ENCODE measurements at places on chromosomes 12 and 14.
A peak's percentile ranks its signal among the peaks of the same experiment; 100 is the strongest.

DNA sequence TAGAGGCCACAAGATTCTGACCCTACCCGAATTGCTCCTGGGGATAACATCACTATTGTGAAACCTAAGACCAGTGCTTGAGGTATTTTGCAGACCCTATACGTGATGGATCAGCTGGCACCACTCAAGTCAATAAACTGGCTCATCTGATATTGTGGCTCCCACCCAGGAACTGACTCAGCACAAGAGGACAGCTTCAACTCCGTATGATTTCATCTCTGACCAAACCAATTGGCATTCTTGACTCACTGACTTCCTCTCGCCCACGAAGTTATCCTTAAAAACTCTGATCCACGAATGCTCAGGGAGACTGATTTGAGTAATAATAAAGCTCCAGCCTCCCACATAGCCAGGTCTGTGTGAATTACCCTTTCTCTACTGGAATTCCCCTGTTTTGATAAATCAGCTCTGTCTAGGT is 1036.1 kb upstream of the TMEM132C start:
- DNase-seq: no peak

- no peak for DNase-seq
These were observed 112.2 kb downstream of the TBX5 start for GRCh38 chr12:114293571-114294302.

DNA sequence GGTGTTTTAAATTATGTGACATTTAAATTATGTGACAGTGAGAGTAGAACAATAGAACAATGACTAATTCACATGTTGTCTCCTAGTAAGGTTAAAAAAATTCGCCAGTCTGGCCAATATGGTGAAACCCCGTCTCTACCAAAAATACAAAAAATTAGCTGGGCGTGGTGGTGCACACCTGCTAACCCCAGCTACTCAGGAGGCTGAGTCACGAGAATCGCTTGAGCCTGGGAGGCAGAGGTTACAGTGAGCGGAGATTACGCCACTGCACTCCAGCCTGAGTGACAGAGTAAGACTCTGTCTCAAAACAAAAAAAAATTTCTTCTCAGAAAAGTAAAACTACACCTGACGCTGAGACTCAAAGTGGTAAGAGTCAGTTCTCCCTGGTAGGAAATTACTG is 2.7 kb downstream of the CS start:
- DNase-seq: no peak

GRCh38 chr12:16020031-16020430 is 108.9 kb downstream of the DERA start:
- DNase-seq: no peak

GRCh38 chr12:68037616-68038255 is 48.5 kb downstream of the IFNG-AS1 start:
- DNase-seq: no peak

DNA sequence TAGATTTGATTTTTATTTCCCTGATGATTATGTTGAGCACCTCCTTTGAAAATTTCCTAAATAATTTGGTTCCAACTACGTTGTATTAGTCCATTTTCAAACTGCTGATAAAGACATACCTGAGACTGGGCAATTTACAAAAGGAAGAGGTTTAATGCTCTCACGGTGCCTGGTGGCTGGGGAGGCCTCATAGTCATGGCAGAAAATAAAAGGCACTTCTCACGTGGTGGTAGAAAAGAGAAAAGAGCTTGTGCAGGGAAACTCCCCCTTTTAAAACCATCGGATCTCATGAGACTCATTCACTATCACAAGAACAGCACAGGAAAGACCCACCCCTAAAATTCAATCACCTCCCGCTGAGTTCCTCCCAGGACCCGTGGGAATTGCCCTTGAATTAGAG is 372.3 kb downstream of the RPL10L start:
- no peak for DNase-seq

GRCh38 chr12:108511633-108512540 is 3.2 kb upstream of the FICD start:
- peak; percentile 41 for DNase-seq

DNA sequence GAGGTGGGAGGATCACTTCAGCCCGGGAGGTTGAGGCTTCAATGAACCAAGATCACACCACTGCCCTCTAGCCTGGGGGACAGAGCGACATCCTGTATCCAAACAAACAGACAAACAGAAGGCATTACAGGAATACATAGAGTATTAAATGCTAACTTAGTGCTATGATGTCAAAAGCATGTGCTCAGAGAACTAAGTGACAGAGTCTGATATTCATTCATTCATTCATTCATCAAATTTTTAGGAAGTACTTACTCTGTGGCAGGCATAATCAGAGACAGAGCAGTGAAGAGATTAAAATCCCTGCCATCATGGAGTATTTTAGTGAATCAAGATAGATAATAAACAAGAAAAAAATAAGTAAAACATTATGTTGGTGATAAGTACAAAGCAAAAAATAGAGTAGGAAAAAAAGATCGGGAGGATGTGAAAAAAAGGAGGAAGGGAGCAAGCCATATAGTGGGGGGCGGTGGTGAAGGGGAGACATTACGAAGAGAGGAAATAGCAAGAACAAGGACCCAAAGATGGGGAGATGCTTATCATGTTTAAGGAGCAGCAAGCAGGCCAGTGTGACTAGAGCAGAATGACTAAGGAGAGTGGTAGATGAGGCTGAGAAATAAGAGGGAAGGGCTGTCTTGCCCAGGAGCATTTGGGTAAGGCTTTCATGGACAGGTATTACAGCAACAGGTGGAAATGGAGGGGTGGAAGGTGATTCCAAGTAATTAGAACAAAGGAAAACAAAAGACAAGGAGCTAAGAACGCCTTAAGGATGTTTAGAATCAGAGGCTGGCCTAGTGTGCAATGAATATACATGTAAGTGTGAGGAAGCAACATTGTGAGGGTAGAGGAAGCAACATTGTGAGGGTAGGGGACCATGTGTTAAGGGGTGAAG is 2.8 kb downstream of the MAP4K5 start:
- no peak for DNase-seq

DNA sequence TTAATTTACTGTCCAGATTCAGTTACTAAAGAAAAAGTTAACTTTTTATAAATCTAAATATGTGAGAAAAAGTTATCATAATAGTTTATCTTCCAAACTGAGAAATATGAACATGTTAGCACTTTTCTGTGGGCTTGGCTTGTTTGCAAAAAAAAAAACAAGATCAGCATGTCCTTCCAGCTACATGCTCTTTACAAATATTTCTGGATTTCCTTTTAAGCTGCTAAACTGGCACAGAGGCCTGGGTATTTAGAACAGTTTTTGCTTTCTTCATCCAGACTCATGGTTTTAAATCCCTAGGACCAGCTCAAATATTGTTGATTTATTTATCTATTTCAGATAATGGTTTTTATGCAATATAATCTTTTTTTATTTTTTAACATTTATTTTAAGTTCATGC is 1444.5 kb upstream of the FLRT2 start:
- no peak for DNase-seq

DNA sequence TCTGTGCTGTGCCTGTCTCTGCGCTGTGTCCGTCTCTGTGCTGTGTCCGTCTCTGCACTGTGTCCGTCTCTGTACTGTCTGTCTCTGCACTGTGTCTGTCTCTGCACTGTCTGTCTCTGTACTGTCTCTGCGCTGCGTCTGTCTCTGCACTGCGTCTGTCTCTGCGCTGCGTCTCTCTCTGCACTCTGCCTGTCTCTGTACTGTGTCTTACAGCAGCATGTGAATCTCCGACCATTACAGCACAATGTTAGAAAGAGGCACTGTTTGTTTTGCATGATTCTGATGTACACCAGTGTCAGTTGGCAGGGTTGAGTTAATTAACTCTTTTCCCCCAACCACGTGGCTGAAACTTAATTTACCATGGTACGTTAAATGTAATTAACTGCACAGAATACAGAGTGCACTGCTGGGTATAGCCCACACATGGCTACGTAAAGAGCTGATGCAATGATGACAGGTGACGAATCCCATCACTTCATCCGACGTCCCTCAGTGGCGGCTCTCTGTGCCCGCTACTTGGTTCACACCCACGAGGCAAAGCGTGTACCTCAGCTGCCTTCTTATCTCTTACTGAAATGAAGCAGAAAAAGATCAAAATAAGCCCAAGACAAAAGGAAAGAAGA is 127.7 kb upstream of the SFSWAP start:
- no peak for DNase-seq

DNA sequence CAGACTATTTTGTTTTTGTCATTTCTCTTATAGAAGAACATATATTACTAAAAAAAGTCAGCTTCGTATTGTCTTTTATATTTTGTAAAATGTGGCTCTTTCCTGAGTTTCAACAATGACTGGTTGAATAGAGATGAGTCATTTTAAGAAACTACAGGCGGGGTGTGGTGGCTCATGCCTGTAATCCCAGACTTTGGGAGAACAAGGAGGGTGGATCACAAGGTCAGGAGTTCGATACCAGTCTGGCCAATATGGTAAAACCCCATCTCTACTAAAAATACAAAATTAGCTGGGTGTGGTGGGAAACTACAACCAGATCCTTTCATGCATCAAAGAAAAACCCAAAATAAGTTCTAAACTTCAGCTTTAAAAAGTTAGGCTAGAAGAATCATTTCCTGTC is 28.8 kb downstream of the HECTD4 start:
- DNase-seq: no peak

- DNase-seq: no peak
These were observed 310.0 kb upstream of the DCN start for GRCh38 chr12:91492648-91493047.

DNA sequence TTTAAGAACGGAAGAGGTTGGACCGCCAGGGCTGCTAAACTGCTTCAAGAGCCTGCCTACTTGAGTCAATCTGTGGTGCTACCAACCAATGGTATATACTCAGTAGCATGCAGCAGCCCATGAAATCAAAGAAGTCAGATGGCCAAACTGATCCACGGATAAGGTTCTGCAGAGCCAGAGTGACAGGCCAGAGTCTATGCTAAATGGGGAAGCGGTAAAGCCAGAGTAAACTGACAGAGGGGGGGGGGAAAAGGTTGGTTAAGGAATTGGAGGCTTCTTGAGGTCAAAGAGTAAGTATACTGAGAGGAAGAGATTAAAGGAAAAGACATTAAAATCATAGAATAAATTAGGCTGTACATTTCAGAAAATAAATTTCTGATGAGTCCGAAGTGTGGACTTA is 15.4 kb upstream of the SLC6A13 start:
- no peak for DNase-seq

DNA sequence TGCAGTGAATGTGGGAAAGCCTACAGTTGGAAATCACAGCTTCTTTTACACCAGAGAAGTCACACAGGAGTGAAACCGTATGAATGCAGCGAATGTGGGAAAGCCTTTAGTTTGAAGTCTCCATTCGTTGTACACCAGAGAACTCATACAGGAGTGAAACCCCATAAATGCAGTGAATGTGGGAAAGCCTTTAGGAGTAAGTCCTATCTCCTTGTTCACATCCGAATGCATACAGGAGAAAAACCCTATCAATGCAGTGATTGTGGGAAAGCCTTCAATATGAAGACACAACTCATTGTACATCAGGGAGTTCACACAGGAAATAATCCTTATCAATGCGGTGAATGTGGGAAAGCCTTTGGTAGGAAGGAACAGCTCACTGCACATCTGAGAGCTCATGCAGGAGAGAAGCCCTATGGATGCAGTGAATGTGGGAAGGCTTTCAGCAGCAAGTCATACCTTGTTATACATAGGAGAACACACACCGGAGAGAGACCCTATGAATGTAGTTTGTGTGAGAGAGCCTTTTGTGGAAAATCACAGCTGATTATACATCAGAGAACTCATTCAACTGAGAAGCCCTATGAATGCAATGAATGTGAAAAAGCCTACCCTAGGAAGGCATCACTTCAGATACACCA is 24.6 kb downstream of the ZNF26 start:
- no peak for DNase-seq

- DNase-seq: no peak
These were observed 5.9 kb upstream of the RMST start for GRCh38 chr12:97456571-97457188.

GRCh38 chr14:99976021-99976420 is 89.2 kb upstream of the EVL start:
- no peak for DNase-seq

- DNase-seq: no peak
These were observed 34.9 kb downstream of the CACNA2D4 start for GRCh38 chr12:1883513-1883912.

DNA sequence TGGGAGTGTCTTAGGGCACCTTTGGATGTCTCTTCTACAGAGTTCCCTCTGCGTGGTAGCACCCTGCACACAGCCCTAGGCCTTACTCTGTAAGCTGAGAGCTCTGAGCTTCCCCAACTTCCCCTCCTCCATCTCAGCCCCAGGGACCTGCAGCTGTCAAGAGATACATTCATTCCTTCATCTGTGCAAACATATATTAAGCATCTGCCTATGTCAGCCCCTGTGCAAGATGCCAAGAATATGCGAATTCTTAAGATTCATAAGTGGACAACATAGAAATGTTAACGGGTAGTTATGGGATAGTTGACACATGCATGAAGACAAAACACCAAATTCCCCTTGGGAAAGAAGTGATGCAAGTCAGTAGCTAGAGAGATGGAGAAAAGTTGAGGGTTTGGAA is 190.8 kb downstream of the SLC41A2 start:
- no peak for DNase-seq

GRCh38 chr12:131044136-131044535 is 90.4 kb downstream of the ADGRD1 start:
- DNase-seq: no peak

Data from GM19239 (cell line).